Esophagus squamous epithelium (tissue), 5 donors: ENCODE measurements at places on chromosomes 5 and 9.

- DNase-seq = no peak
Observed at GRCh38 chr9:119689879-119690278, 320.6 kb upstream of the BRINP1 start.

GRCh38 chr9:137458194-137459151 lies 661 bp downstream of the NSMF start:
- no peak for DNase-seq

- no peak for DNase-seq
Observed at GRCh38 chr5:148482697-148483462, 99.1 kb downstream of the FBXO38 start.

- no peak for DNase-seq
Observed at GRCh38 chr9:132857031-132857430, 21.1 kb downstream of the AK8 start.

DNA sequence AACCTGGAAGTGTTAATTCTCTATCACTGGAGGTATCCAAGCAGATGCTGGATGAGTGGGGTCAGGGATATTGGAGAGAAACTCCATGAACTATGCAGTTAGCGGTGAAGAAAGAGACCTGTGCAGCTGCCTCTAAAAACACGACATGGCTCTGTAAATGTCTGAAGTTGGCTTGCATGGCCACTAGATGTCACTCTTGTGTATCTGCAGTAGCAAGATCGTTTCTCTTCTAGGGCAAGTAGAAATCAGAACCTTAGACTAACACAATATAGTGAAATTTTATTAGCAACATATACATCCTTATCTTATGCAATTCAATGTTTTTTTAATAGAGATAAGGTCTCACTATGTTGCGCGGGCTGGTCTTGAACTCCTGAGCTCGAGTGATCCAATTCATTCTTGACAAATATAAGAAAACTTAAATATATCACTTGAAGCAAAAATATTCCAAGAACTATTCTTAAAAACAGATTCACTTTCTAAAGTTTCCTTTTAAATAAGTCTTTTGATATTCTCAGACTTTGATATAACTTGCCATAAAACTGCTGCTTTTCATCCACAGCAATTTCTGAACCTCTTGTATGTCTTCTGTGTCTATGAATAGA lies 2.9 kb downstream of the OR2S2 start:
- no peak for DNase-seq

DNA sequence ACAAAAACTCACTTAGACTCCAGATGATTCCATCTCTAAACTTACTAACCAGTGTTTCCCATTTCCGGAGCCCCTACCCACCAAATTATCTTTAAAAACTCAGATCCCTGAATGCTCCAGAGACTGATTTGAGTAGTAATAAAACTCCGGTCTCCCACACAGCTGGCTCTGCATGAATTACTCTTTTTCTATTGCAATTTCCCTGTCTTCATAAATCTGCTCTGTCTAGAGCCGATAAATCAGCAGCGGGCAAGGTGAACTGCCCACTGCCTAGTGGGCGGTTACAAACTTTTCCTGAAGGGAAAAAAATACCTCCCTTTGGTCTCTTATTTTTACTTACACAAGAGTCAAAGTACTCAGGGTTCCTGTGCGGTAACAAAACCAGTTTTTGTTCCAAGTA lies 624.4 kb upstream of the RORB start:
- DNase-seq = no peak

GRCh38 chr9:72902268-72902667 lies 50.6 kb downstream of the ALDH1A1 start:
- no peak for DNase-seq

- DNase-seq = no peak
Observed at GRCh38 chr5:45694971-45695803, 993 bp downstream of the HCN1 start.

GRCh38 chr5:140311011-140311467 lies 8.1 kb upstream of the PFDN1 start:
- DNase-seq = no peak

GRCh38 chr5:58369513-58370190 lies 90.2 kb downstream of the PLK2 start:
- no peak for DNase-seq

- DNase-seq = no peak
Observed at GRCh38 chr9:69342769-69343168, 17.8 kb downstream of the ENTREP1 start.

DNA sequence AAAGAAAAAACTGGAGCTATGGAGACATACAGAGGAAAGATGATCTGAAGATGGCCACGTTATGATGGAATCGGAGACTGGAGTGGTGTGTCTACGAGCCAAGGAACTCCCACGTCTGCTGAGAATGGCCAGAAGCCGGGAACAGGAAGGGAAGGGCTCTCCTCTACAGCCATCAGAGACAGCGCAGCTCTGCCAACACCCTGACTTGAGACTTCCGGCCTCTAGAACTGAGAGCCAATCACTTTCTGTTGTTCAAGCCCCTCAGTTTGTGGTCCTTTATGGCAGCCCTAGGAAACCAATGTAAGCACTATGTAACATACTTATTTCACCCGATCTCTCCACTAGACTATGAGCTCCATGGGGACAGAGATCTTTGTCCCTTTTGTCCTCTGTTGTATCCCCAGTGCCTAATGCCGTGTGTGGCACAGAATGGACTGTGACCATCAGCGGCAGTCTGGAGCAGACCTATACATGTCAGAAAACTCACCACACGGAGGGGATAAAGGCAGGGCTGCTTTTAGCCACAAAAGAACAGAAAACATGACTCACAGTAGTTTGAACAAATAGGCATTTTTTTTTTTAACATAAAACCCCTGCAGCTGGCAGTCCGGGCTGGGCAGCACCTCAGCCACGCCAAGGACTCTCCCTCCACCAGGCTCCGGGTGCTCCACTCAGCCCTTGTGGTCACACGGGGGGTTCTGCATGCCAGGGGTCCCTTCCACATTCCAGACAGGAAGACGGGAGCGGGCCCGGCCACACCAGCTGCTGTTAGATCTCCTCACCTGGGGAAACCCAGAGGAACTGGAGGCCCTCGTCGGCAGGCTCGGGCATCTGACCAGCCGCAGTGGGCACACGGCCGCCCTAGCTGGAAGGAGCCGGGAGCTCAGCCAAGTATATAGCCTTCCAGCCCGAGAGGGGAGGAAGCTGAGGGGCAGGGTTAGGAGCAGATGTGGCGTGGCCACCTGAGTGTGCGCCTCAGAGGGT lies 16.1 kb upstream of the MXD3 start:
- no peak for DNase-seq

DNA sequence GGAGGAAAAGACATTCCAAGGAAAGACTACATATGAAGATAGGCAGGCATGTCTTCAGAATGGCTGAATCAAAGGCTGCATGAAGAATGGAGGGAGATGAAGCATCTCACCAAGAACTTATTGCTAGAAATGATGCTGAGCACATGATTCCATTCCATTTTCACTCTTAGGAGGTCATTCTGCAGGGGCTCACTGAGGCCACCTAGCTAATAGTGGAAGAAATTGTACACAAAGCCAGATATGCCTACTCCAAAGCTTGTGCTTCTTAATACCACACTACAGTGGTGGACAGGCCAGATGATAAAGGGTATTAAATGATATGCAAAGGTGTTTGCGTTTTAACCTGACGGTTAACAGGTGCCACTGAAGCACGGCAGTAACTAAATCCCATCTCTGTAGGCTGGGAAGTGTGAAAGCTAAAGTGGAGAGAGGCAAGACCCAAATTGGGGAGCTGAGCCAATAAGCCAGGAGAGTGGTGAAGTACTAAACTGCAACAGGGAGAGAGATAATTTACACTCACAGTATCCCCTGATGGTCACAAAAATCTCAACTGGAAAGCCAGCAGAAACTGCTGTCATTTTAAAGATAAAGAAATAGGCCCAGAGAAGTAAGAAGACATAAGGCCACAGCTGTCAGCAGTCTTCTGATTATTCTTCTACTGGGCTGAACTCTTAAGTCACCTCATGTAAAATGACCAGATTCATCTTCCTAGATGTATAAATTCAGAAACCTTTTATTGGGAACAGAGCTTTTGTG lies 14.6 kb downstream of the NDUFA8 start:
- DNase-seq = no peak

DNA sequence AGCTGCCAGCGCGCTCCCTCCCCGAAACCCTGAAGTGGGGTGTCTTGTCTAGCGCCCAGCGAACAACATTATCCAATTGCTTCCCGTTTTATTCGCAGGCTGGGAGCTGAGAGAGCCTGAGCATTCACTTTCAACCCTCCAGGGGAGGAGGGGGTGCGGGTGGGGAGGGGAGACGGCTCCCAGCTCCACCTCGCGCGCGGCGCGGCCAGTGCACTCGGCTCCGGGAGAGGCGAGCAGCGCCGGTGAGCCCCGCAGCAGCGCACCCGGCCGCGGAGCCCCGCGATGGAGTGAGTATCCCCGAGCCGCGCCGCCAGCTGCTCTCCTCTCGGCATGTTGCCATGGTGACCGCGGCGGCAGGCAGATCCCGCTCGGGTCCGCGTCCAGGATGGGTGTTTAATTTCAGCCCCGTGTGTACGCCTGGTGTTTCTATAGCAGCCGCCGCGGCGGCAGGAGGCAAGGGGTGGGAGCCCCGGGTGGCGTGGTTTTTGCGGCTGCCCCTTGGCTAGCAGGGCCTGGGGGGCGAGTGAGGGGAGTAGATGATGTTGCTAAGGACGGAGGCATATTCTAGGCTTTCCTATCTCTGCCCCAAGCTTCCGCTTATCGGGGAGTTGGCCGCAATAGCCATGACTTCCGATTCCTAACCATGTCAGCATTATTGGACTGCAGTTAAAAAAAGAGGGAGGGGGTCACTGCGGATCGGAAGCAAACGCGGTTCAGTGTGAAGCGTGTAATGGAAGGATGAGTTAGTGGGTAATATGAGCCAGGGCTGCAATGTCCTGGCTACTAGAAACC lies 139.2 kb upstream of the PALM2AKAP2 start:
- no peak for DNase-seq

DNA sequence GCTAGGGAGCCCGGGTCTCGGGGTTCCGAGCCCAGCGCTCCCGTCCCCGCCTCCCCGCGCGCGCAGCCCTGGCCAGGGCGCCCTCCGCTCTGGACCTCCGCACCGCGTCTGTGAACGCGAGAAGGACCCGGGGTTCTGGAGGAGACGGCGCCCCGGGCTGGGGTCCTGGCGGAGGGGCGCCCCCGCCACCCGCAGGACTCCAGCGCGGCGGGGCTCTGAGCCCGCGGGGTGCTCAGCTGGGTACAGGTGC lies 431 bp downstream of the TMOD1 start:
- DNase-seq = no peak

DNA sequence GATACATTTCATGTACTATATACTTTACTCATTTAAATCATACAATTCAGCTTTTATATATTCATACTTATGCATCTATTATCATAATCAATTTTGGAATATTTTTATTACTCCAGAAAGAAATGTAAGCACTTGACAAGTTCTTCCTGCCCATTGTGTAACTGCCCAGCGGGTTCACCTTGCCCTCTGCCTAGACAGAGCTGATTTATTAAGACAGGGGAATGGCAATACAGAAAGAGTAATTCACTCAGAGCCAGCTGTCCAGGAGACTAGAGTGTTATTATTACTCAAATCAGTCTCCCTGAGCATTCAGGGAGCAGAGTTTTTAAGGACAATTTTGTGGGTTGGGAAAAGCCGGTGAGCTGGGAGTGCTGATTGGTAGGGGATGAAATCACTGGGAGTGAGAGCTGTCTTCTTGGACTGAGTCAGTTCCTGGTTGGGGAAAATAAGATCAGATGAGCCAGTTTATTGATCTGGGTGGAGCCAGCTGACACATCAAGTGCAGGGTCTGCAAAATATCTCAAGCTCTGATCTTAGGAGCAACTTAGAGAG lies 16.1 kb upstream of the SPIN1 start:
- no peak for DNase-seq

DNA sequence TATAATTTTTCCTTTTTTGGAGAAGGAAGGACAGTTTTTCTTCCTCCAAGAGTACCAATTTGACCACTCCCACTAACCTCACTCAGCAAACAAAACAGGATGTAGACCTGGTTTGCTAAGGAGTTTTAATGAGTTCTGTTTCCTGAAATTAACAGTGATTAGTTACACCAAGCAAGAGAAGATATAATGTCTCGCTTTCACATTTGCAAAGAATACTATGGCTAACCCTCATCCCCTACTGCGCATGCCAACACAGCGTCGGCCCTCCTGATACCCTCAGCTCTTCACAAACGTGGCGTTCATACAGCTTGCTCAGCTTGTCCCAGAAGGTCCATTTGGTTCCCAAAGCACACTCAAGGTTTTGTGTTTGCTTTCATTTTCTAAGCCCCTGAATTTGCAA lies 41.9 kb upstream of the IPPK start:
- DNase-seq = no peak

GRCh38 chr5:77957081-77957480 lies 180.9 kb upstream of the TBCA start:
- no peak for DNase-seq

GRCh38 chr5:79588696-79589095 lies 23.5 kb upstream of the TENT2 start:
- DNase-seq = no peak

- DNase-seq = no peak
Observed at GRCh38 chr5:67152400-67152799, 44.2 kb downstream of the CD180 start.

GRCh38 chr9:125437771-125438221 lies 176.2 kb downstream of the GAPVD1 start:
- no peak for DNase-seq

DNA sequence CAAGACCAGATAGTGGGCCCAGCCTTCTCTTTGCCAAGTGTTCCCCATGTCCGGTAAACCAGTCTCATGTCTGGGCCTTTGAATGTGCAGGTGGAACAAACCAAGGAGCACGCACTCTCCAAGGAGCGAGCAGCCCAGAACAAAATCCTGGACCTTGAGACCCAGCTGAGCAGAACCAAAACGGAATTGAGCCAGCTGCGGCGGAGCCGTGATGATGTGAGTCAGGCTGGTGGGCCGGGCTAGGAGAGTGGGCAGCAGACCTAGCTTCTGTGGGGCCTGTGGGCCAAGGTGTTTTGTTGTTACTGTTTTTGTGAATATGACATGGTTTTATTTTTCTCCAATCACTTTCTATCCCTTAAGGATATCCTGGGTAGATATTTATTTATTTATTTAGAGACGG lies 5.6 kb upstream of the GLE1 start:
- DNase-seq = no peak
